ENCODE measurements at places on chromosomes 7 and 10.

GRCh38 chr10:61708846-61709245 lies 46.1 kb downstream of the CABCOCO1 start:
- peak; percentile 43 for DNase-seq

DNA sequence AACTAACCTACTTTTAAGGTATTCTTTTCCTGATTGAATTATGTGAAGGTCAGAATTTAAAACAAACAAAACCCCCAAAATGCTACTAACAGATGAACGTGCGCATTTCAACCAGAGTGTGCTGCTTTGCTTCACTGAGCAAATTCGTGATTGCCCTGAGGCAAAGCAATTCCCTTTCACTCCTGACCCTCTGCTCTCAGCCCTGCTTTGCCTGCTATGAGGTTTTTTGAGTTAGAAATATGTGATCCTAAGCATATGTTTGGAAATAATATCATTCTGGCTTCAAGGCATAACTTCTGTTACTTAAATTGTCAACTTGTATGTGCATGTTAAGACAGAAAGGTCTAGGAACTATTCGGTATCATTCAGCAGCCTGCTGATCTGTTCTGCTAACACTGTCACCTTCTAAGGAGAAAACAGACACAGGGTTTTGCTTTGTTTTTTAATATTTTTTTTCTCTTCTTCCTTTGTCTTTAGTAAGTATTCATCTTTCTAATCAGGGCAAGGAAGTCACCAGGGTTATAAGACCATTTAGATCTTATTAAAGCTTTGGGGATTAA lies 124.2 kb downstream of the GNAT3 start:
- DNase-seq, result peak; percentile 30

DNA sequence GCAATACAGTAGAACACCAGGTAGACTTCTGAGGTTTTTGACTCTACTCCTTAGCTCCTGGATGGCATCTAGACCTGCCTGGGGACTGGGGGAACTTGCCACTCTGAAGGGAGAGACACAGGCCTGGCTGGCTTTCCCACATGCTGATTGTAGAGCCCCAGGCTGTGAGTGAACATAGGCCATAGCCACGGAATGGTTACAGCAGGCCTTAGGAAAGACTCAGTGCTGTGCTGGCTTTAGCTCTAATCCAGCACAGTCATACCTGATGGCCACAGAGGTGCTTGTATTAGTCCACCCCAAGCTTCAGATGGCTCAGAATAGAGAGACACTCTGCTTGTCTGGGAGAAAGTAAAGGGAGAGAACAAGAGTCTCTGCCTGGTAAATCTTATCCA lies 35.0 kb upstream of the ARHGAP12 start:
- DNase-seq, result no peak

DNA sequence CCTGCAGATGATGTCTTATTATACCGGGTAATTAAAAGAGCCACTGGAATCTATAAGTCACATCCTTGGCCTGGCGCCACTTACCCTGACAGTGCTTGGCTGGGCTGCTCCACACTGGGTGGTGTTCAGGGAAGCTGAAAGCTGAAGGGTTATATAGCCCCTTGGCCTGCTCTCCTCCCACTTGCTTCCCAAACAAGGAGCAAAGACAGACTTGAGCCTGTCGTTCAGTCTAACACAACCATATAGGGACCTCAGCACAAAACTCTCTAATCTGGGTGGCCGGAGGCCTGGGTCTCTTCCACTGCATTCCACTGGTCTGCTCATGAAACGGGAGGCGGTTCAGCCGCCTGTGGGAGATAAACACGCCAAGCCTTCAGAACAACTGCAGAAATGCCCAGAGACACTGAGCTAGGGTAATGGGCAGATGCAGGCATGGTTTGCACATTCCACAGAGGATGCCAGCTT lies at the start of gene ACTA2:
Gene ACTA2, minus strand, starts transcription at position 127 of the 465 bp plus-strand sequence. CDS start 3,843 bp downstream, outside the sequence.
- DNase-seq, result peak; percentile 36

DNA sequence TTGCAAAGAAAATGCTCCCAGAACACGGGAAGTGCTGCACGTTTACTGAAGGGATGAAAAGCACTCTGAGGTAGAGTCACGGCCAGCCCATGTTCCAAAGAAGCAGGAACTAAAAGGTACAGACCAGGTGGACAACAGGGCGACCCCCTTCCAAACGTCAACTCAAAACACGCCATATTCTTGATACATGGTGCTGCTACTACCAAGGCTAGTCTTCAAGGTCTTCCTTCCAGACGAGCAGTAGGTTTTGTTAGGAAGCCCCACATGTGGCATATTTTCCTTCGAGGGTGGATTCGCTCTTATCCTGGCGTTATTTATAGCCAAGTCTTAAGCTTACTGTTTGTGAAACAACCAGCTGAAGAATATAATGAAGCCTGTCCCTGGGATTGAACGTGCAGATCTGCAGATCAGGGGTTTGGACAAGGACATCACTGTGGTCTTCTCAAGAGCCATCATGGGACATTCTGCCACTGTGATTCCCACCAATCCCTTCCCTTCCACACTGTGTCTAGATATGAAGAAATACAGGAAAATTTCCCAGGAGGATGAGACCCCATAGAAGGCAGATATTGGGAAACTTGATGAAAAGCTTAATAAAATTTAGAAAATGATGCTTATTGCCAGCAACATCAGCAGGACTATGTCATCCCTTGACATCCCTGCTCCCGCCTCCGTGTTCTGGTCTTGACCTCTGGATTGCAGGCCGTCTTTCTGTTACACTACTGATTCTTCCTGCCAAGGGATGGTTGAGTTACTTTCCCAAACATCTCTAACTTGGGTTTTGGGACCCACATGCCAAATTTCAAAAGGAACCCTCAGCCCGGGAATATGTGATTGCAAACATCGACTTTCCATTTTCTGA lies 734.4 kb downstream of the PARD3 start:
- no peak for DNase-seq

GRCh38 chr10:112791447-112791846 lies 158.6 kb upstream of the TCF7L2 start:
- no peak for DNase-seq

GRCh38 chr10:76466836-76467503 lies 1035.5 kb downstream of the LRMDA start:
- no peak for DNase-seq

GRCh38 chr10:69062901-69063300 lies 25.0 kb upstream of the SRGN start:
- DNase-seq, result no peak

GRCh38 chr7:125033506-125033905 lies 103.9 kb upstream of the POT1 start:
- no peak for DNase-seq
